Stimulated activated CD8-positive, alpha-beta memory T cell treated with anti-CD3 and anti-CD28 coated beads, Interleukin-2, amount 100 ng/mL, for 1 hour (primary cell): ENCODE measurements at places on chromosomes 4 and X.

- DNase-seq, result no peak
Measured at GRCh38 chr4:17093481-17093880, 195.0 kb upstream of the LDB2 start.

- no peak for DNase-seq
Measured at GRCh38 chr4:39950861-39951481, 26.7 kb downstream of the PDS5A start.

DNA sequence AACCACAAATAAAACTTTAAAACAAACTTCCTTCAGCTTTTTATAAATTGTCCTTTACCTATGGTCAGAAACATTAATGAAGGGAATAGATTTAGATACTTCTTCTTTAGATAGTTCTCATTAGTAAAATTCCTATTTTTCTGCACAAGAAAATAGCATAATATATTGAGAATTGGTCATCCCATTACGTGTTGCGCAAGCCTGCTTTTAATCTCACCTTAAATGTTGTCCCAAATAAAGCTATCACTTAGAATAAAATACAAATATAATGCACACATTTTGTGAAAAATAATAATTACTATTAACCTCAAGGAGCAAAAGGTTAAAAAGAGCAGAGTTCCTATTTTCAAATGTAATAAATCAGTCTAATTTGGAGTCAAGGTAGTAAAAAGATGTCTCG, 95.2 kb upstream of the TTC29 start:
- DNase-seq, result no peak

DNA sequence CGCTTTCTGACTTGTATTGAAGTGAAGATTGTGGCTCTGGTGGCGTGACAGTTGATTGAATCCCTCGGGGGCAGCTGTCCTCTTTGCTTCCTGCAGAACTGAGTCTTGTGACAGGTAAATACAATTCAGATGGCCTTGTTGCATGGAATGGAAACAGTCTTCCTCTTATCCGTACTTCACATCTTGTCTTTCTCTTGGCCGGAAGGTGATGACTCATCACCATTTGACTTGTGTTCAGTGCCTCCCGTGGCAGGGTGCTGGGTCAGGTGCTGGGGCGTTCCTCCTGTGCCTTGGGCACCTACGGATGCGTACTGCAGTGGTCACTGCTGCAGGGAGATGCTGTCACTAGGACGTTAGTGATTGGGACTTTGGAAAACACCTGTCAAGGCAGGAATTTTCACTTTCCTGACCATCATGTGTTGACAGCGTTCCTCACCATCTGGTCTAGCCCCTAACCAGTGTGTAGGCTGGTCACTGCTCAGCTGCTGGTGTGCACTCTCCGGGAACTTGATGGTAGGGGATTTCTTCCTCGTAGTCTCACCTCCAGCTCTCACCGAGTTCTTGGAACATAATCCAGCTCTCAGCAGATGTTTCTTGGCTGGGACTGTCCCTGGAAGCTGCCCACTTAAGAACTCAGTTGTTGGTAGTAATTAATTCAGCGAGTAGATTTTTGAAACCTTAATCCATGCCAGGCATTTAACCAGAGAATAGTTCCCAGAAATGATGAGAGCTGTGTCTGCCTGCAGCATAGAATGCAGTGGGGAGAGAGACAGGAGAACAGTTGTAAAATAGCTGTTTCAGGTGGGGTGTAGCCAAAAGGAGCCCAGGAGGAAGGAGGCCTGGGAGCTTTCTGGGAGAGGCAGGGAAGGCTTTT, 7.2 kb downstream of the TBC1D14 start:
- DNase-seq, result no peak

- DNase-seq, result no peak
Measured at GRCh38 chrX:152821145-152821765, 9.3 kb downstream of the CETN2 start.

GRCh38 chr4:93186846-93187245, 641.7 kb upstream of the ATOH1 start:
- no peak for DNase-seq

DNA sequence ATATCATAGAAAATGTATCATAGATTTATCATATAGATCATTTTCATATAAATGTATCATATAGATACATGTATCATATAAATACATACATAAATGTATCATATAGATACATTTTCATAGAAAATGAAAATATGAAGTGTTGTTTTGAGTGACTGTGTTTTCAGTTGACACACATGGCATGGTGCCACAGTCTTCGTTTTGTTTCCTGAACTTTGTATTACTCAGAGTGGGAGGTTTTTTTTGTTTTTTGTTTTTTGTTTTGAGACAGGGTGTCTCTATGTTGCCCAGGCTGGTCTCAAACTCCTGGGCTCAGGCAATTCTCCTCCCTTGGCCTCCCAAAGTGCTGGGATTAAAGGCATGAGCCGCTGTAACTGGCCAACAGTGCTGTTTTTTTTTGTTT, 3.9 kb downstream of the RBM10 start:
- no peak for DNase-seq
